ENCODE measurements at places on chromosomes 3 and 15.

GRCh38 chr3:177358091-177358976 is 161.1 kb upstream of the TBL1XR1 start:
- no peak for DNase-seq

- no peak for DNase-seq
Observed at GRCh38 chr3:78670746-78671145, 1097.1 kb downstream of the ROBO1 start.

GRCh38 chr15:30062881-30063280 is 19.9 kb upstream of the GOLGA8J start:
- no peak for DNase-seq

DNA sequence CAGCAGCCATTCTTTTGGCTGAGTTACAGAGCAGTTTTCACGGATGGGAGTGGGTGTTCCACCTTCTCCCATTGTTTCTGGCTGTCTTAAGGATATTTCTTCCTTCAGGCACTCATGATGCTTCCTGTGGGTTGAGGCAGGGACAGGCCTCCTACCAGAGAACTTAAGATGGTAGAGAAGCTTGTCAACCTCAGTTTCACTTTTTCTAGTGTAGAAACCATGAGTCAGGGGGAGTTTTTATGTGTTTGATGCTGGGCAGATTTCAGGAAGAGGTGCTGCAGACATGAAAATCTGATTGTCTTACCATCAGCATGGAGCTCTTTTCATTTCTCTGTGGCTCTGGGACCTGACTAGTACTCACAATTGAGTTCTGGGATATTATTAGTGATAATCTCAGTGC is 48.7 kb upstream of the VEPH1 start:
- no peak for DNase-seq

GRCh38 chr3:139308560-139308959 is 35.3 kb upstream of the MRPS22 start:
- DNase-seq, result no peak

- no peak for DNase-seq
Observed at GRCh38 chr3:194352667-194353246, 1.6 kb upstream of the CPN2 start.

DNA sequence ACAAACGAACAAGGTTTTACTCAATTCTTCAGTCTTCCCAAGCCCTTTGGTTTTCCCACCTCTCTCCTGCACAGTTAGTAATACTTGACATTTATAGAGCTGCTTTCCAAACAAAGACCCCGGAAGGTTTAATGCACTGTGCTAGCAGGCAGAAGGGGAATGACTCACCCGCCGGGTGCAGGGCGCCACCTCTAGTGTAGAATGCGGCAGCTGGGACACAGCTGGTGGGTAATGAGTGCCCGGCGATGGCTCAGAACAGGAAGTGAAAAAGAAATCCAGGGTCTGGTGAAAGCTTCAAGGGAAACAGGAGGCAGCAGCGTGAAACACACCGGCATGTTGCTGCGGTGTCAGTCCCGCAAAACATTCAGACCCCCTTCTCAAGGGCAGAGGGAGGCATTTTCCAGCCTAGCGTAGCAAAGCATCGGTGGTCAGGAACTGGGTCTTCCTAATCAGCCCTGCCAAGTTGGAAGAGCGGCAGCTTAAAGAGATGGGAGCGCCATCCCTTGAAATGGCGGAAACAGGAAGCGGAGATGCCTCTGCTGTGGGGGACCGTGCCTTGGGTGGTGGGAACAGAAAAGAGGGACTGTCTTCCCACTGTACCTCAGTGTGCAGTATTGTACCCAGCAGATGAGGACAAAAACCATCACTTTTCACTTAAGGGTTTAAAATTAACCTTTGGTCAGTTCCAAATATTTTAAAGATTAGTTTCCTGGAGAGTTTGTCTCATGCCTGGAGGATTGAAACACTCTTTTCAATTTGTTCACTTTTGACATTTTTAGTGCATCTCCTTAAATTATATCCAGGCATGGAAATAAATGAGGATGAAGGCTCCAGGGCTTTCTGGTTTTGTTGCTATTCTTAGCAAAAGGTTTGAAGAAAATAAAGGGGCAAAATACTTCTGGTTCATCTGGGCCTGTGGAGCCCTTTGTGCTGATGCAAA is 160.7 kb upstream of the MCTP2 start:
- no peak for DNase-seq

DNA sequence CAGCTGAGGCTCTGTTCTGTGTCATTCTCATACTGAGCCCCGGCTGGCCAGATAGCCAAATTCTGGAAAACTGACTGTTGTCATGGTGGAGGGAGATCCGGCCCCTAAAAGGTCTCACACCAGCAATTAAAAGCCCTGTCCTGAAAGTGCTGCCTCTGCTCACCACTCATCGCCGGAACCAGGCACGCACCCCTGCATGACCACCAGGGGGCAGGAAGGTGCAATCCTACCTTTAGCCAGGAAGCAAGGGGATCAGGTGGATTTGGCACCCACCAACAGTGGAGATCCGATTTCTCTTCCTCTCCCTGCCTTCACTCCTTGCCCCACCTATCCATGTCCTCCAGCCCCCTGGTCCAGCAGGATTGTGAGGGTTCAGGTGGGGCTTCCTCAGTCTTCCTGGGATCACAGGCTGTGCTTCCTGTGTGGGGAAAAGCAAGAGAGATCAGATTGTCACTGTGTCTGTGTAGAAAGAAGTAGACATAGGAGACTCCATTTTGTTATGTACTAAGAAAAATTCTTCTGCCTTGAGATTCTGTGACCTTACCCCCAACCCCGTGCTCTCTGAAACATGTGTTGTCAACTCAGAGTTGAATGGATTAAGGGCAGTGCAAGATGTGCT is 16.1 kb upstream of the CACNA2D2 start:
- DNase-seq, result no peak

- DNase-seq, result no peak
Observed at GRCh38 chr15:68683551-68683950, 104.8 kb downstream of the CORO2B start.

- DNase-seq, result no peak
Observed at GRCh38 chr15:69623392-69624154, 171.0 kb downstream of the RPLP1 start.

DNA sequence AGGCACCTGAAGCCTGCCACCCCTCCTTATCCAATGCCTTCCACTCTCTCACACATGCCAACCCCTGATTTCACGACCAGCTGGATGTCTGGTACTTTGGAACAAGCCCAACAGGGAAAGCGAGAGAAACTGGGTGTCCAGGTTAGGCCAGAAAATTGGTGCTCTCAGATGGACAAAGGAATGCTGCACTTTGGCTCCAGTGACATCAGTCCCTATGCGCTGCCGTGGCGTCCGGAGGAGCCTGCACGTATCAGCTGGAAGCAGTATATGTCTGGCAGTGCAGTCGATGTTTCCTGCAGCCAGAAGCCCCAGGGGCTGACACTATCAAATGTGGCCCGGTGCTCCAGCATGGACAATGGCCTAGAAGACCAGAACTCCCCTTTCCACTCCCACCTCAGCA is 45.2 kb downstream of the CDAN1 start:
- no peak for DNase-seq

DNA sequence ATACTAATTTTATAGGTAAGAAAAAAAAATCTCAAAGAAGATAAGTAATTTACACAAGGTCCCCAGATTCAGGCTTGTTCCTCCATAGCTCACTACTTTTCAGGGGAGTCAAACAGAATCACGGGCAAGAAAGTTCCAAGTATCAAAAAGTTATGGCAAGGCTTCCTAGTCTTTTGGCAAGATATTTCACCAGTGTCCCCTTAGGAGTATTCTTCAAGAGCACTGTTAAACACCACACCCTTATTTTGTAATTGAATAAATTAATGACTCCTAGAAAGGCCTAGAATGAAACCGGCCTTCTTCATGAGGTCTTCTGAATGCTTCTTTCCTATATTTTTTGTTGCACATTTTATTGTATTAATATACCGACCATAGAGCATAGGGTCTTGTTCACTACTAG is 109.7 kb downstream of the MYLK start:
- no peak for DNase-seq

DNA sequence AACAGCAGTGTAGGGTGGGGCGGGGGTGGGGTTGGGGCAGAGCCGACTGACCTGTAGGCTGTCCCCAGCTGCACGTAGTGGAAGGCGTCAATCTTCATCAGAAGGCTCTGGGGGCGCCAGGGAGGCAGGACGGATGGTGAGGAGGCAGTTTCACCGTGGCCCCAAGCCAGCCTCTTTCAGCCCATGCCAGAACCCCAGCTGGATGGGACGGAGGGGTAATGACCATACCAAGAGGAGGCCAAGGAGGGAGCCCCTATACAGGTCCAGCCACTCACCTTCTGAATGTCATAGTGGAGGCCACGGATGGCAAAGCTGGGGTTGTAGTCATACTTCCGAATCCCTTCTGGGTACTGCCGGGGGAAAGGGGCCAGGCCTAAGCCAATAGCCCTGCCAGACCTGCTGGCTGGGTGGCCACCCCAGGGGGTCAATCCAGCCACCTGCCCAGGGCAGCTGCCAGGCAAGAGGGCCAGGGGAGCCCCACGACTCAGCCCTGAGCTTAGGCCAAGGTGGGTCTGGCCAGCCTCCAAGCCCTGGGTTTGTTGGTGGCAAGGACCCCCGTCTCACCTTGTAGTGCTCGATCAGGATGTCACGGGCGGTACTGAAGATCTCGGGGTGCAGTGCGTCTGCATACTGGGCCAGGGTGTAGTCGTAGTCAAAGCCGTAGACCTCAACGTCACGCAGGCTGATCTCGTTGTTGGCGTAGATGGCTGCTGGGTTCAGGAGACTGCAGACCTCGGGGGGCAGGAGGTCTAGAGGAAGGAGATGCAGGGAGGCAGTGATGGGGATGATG is 4.9 kb downstream of the NT5DC2 start:
- no peak for DNase-seq

DNA sequence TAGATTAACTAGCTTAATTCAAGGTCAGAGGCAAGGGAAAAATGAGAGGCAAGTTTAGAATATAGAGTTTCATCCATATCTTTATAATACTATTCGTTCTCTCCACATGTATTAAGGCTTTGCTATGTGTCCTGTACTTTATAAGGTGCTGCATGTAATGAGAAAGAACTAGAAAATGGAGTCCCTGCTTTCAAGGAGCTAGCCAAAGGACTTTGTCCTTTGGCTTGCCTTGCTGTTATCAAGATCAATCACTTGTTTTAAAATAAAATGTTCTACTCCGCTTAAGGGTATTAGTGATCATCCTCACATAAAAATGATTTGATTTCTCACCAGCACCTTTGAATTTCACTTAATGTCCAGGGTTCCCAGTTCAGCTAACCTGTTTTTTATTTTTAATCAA is 470.9 kb downstream of the WDR72 start:
- no peak for DNase-seq

- DNase-seq, result no peak
Observed at GRCh38 chr15:79549196-79549595, 117.1 kb downstream of the MINAR1 start.

- no peak for DNase-seq
Observed at GRCh38 chr3:36394176-36394575, 13.9 kb downstream of the STAC start.

DNA sequence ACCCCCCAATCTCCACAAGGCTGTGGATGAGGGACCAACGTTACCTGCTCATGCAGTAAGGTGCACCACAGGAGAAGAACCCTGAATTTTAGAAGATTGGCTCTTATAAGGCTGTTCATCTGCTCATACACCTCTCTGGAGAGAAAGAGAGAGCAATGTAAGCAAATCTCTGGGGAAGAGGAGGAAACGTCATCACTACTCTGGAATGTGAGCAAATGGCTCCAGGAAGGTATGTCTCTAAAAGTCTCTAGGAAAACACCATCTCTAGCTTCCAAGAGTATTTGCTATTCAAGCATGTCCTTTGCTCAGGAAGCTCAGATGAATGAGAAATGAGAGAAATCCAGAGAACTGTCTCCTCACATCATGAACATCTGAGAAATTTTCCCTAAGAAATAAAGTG is 235.4 kb downstream of the TBL1XR1 start:
- no peak for DNase-seq

GRCh38 chr3:50302095-50303012 is 1.0 kb downstream of the HYAL1 start:
- no peak for DNase-seq

- DNase-seq, result no peak
Observed at GRCh38 chr3:22288756-22289155, 537.7 kb upstream of the ZNF385D start.

DNA sequence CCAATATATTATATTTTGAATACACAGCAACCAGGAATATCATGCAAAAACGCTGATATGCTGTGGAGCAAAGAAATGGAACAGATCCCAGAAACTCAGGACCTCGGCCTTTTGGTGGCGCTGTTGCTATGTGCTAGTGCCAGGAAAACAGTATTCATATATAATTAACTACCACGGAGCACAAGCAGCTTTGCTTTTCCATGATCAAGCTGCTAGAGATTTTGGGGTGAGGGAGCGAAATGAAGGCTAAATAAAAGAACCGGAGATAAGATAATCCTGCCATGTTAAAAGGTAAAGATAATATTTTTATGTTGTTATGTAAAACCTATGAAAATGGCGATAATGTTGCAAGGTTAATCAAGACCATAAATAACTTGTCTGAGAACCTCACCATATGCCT is 157.7 kb upstream of the FAM3D start:
- DNase-seq, result peak; percentile 33

- no peak for DNase-seq
Observed at GRCh38 chr15:85365980-85366379, 14.4 kb upstream of the AKAP13 start.

DNA sequence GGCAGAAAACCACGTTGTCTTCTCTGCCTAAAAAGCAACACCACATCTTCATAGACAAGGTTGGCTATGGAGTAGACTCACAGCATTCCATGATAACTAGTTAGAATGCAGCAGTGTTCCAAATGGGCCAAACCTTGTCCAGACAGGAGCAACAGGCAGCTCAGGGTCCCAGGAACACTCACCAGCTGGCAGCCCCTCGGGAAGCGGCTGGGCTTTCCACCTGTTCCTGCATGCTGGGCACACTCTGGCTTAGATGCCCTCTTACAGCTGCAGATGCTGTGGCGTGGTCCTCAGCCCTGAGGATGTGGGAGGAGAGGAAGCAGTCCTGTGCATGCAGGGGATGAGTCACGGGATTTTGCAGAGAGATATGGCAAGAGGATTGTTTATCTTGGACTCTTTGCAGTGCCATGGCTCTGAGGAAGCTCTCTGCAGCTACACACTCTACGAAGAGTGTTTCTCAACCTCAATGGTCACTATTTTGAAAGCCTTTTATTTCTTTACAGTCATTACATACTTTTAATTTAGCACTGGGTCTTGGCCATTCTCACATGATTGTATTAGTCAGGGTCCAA is 11.3 kb downstream of the NRROS start:
- DNase-seq, result peak; percentile 90

GRCh38 chr3:94175677-94176076 is 112.8 kb downstream of the NSUN3 start:
- DNase-seq, result no peak

- no peak for DNase-seq
Observed at GRCh38 chr15:71104636-71105035, 10.6 kb upstream of the THSD4 start.
